ENCODE measurements at places on chromosomes 5 and 9. TPM values are rescaled to one million over a fixed set of nuclear protein-coding genes. Genes with fewer than 3 reads are reported as not detected.

The ALG2 gene
- total RNA-seq: 45.8 TPM

The RALGDS gene
- 139 TPM for total RNA-seq

The CORO2A gene
- total RNA-seq: 1.4 TPM

The STPG3 gene
- total RNA-seq: not detected

The CNTFR gene
- total RNA-seq: 1.3 TPM

The CDKN2B-AS1 gene
- total RNA-seq: 2.1 TPM

The TMOD1 gene
- 76.9 TPM for total RNA-seq

The PDZD2 gene
- total RNA-seq: 29.7 TPM

The CDH10 gene
- total RNA-seq: not detected

The TMEM232 gene
- total RNA-seq: 2.3 TPM

The FGFR4 gene
- 15.5 TPM for total RNA-seq

The FRRS1L gene
- total RNA-seq: 35.8 TPM

The NR6A1 gene
- 1.00 TPM for total RNA-seq

The OR1J2 gene
- total RNA-seq: not detected

The MAPKAP1 gene
- total RNA-seq: 77.2 TPM

The PCDHB3 gene
- total RNA-seq: 3.0 TPM

The NUTM2F gene
- not detected for total RNA-seq

The GAS1 gene
- total RNA-seq: 41.6 TPM

Data from ovary (tissue), 10 donors.